Adipocyte (in vitro differentiated cells): ENCODE measurements at places on chromosomes 12 and 14.

DNA sequence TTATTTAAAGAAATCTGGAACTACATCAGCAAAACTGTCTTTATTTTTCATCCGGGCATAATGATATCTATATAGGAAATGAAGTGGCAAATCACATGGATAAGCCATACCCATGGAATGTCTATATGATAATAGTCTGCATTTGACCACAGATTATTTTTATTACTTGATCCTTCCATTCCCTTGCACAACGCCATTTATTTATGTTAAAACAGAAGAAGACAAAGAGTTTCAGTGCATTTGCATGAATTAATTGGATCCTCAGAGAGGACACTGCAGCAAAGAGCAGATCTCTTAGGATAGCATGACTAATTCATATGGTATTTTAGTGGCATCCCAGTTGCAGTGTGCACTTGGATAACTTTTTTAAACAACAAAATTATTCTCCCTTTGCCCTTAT lies 345.0 kb downstream of the CCDC91 start:
- DNase-seq = peak; percentile 65

GRCh38 chr14:24132061-24132685 lies 1.7 kb downstream of the FITM1 start:
- DNase-seq = no peak

GRCh38 chr14:53874704-53875103 lies 81.9 kb downstream of the BMP4 start:
- DNase-seq = no peak

- DNase-seq = no peak
These were observed 64.8 kb upstream of the OVCH1 start for GRCh38 chr12:29562110-29562804.

DNA sequence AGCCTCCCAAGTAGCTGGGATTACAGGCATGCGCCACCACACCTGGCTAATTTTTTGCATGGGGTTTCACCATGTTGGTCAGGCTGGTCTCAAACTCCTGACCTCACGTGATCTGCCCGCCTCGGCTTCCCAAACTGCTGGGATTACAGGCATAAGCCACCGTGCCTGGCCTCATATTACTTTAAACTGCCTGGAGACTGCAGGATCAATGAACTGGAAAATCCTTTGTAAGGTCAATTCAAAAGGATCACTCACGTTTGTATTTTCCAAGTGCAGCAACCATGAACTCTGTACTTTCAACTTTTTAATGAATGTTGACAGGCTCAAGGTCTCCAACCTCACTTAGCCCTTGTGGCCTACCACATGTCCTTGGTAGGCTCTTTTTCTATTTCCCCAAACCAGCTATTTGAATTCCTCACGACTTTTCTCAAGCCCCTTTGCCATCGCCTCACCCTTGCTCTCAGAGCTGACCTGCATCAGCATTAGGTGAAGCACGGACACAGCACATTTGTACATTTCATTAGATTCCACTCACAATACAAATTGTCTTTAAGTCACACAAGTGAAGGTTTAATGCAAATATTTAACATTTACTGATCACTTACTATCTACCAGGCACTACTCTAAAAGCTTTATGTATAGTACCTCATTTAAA lies 42.2 kb upstream of the GCH1 start:
- DNase-seq = no peak

DNA sequence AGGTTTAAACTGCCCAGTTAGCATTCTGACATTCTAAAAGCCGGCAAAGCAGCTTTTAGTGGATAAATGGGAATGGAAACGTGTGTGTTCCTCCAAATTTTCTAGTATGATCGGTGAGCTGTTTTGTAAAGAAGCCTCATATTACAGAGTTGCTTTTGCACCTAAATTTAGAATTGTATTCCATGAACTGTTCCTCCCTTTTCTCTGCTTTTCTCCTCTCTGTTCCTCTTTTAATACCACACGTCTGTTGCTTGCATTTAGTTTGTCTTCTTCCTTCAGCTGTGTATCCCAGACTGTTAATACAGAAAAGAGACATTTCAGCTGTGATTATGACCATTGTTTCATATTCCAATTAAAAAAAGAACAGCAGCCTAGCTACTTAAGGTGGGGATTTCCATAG lies 10.7 kb downstream of the DYRK2 start:
- DNase-seq = no peak

GRCh38 chr12:89016970-89017778 lies 335.1 kb downstream of the DUSP6 start:
- DNase-seq = peak; percentile 93

GRCh38 chr14:23661542-23661941 lies 25.4 kb downstream of the DHRS2 start:
- DNase-seq = no peak

- no peak for DNase-seq
These were observed 35.1 kb downstream of the SENP1 start for GRCh38 chr12:48070731-48071130.

- no peak for DNase-seq
These were observed 305.2 kb upstream of the SYT1 start for GRCh38 chr12:78559416-78559815.

- DNase-seq = no peak
These were observed 51.6 kb upstream of the ABCC9 start for GRCh38 chr12:21992823-21993222.

GRCh38 chr14:26286081-26286912 lies 311.5 kb downstream of the NOVA1 start:
- no peak for DNase-seq

- DNase-seq = no peak
These were observed 144.1 kb upstream of the PTPRQ start for GRCh38 chr12:80299976-80300375.

GRCh38 chr12:52023976-52024688 lies 17.4 kb downstream of the TAMALIN start:
- no peak for DNase-seq

- no peak for DNase-seq
These were observed 6.8 kb downstream of the CPNE6 start for GRCh38 chr14:24078146-24078545.

DNA sequence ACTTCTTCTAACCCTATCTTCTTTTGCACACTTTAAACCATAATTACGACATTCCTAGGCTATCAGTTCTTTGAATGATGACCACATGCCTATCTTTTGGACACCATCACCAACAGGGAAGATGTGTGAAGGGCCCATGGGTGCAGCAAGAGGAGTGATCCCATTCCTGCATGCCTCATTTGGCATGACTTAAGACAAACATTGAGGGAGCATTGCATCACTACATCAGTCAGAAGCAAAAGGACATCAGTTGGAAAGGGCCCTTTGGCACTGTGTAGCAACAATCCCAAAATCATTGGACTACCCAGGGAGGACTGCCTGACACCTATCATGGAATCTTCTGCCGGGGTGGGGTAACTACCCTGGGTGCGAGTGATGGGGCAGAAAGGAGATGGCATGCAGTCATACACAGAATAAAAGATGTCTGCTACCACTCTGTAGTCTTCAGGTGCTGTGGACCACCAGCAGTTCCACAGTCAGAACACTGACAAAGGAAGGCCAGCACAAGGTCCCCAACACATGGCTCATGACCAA lies 10.7 kb upstream of the TMBIM6 start:
- no peak for DNase-seq

DNA sequence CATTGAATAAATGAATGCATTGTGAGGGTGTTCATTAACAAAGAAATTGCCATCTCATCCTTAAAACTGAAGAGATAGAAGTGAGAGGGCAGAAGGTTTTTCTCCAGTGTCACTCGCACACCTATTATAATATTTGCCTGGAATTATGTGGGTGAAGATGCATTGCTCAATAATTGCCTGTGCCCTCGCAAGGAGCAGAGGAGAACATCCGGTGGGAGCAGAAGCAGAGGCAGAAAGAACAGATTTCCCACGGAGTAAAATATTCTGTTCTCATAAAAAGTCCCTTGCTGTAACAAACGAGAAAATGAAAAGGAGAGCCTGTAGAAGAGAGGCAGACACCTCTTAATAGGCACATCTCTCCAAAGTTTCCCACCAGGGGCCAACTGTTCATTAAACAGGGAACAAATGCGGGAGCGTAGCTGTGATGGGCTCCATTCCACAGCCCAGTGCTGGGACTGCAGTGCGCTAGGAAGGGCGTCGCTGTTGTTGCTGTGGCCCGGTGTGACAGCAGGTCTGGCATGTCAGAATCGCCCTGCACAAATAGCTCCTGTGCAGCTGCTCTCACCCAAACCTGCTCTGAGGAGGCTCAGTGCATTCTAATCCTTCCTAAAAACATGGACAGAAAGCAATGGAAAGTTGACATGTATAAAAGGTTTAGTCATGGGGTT lies 359.8 kb downstream of the APAF1 start:
- no peak for DNase-seq

DNA sequence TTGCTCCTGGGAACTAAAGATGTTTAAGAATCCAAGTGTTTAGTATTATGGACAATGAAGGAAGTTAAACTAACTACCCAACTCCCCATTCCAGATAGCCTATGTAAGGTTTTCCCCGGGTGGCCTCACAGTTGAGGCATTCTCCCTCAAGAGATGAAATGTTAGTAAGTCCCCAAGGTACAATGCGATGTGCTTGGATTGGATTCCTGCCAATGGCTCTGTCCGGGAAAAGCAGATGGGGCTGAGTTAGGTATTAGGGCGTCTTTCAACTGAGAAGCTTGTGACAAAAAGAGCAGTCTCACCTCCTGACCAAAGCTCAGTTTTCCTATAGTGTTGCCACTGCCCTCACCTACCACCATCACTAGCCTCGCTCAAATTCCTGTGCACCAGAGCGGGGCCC lies 64.8 kb upstream of the E2F7 start:
- no peak for DNase-seq

- DNase-seq = no peak
These were observed 162.6 kb upstream of the PLEKHG7 start for GRCh38 chr12:92539976-92540781.

GRCh38 chr12:38875586-38876228 lies 29.7 kb downstream of the CPNE8 start:
- no peak for DNase-seq

DNA sequence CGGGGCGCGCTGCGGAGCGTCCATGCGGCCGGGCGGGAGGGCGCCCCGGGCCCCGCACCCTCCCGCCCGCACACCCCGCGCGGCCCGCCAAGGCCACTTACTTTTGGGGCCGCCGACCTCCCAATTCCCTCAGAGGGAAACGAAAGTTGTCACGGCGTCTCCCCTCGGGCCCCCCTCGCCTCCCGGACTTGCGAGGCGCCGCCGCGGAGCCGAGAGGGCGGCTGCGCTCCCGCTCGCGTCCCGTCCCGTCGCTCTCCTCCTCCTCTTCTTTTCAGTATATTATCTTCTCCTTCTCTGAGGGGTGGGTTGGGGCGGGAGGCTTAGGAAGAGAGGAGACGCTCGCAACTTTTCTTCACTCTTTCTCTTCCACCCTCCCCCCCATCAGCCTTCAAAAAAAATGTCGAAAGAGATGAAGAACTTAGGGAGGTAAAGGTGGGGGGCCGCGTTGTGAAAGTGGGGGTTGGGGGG lies 613 bp downstream of the DUSP16 start:
- DNase-seq = peak; percentile 72

DNA sequence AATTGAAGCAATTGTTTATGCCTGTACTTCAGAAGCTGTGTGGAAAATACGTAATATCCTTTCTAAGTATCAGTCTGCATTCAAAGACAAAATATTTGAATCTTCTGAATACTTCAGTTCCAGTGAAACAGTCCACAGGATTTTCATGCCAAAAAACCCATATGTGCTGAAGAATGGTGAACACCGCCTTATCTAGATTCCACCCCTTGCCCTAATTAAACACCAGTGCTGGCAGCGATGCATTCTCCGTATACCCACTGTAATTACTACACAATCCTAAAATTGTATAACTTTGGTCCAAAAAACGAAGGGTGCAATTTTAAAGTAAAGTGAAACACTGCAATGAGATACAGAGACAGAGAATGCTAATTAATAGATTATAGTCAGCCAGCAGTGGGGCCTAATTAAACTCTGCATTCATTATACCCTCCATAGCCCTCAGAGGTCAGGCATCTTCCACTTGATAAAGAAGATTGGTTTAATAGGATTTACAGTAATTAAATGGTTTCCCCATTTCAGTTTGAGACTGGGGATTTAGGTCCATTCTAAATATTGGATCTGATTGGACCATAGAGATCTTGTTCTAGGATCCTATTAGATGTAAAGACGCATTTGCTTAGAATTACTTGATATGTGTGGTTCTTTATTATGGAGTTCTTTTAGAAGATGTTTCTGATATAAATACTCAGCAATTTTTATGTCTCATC lies 43.9 kb downstream of the ERC1 start:
- no peak for DNase-seq

- DNase-seq = no peak
These were observed 1.9 kb upstream of the HAL start for GRCh38 chr12:95997911-95998510.

- no peak for DNase-seq
These were observed 126.7 kb upstream of the HIF1A start for GRCh38 chr14:61568572-61569011.

DNA sequence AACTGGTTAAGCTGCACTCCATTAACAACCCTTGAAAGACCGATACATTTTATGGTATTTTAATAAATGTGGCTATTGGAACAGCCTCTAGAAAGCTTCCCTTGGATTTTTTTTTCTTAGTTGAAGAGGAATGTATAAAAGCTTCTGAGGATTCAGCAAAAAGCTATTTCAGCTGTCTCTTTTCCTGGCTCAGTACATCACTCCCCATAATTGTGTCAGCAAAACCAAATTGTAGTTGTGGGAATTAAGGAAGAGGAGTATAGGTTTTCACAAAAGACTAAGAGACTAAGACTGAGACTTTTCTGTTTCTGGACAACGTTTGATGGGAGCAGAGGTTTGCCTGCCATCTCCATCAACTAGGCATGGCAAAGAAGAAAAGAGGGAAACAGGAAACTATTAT lies 106.5 kb downstream of the C12orf50 start:
- DNase-seq = no peak

DNA sequence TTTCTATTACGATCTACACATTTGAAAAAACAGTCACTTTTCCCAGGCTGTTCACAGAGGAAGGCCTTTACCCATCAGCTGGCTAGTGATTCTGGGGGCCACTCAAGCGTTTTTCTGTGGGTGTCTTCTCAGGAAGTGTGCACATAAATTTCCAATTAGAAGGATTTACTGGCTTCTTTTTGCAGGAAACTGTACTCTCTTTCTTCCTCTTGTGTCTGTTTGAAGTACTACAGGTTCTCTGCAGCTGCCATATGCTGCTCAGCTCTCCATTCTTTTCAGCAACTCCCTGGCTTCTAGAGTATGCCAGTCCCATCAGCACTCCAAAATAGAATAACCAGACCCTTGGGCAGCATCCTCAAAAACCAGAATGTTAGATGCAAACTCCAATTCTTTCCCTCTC lies 110.4 kb upstream of the NAV3 start:
- no peak for DNase-seq

DNA sequence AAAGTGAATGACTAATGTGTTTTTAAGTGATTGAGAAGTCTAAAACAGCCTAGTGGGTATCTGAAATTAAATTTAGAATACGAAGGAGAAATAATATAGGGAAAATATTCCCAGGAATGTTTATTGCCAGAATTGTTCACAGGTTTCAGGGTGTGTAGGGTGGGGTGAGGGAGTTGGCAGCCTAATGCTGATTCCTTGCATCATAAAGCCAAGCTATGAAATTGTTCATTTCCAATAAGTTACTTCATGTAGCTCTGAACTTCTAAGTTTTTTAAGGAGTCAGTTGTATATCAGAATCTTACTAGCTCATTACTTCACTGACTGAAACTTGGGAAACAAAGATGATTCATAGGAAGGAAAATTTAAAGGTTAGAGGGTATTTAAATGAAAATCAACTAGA lies 56.4 kb downstream of the RAB35 start:
- peak; percentile 29 for DNase-seq

GRCh38 chr14:93903342-93904184 lies 23.6 kb upstream of the FAM181A start:
- DNase-seq = peak; percentile 37
